Activated CD8-positive, alpha-beta memory T cell treated with anti-CD3 and anti-CD28 coated beads for 1 hour (primary cell): ENCODE measurements at places on chromosomes 16 and 17.

- DNase-seq = no peak
Measured at GRCh38 chr16:2008009-2008526, 1.6 kb downstream of the ZNF598 start.

DNA sequence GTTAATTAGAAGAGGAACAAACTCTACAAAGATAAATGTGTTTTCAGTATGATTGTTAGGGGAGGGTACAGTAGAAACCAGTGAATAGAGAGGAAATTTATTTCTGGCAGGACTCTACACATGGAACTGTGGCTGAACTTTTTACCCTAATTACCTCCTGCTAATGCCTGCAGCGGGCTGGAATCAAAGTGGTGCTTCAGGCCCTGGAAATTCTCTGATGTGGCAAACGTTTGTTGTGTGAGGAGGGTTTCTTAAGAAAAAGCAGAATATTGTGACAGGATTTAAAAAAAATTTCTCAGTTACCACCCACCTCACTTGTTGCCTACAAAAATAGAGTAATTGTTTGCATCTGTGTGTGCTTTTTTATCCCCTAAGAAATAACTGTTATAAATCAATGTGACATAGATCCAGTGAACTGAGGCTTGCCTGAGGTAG, 154.5 kb downstream of the BCAS3 start:
- DNase-seq = no peak

DNA sequence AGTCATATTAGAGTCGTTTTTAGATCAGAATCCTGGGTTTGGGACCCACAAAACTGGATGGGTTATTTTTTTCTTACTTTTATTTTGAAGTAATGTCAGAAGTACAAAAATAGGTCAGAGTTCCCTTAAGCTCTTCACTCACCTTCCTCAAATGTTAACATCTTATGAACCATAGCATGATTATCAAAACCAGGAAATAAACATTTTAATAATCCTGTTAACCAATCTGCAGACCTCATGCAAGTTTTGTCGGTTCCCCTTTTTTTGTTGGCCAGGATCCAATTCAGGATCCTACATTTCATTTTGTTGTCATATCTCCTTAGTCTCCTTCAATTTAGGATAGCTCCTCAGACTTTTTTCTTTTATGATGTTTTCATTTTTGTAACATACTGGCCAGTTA, 162.0 kb downstream of the CHD9 start:
- no peak for DNase-seq

DNA sequence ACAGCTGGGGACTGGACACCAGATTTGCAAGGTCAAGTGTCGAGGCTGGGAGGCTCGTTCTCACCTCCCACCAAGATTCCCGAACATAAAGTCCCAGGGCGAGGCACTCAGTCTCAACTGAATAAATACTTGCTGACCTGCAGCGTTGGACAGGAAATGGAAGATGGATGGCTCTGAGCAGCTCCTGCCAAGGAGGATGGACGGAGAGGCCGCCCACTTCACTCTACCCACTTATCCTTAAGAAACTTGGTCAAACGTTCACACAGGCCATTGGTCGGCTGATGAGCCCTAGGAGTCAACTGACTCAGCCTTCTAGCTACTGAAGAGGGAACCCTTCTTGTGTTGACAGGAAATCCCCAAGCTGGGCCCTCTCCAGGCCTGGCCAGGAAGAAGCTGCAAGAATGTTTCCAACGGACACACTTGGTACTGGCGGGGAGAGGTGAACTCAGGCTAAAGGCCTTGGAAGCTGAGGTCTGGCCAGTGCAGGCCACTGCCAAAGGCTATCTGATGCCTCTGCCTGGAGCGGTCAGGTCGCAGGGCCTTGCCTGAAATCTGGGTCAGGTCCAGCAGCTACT, 50.0 kb downstream of the VAC14 start:
- no peak for DNase-seq

DNA sequence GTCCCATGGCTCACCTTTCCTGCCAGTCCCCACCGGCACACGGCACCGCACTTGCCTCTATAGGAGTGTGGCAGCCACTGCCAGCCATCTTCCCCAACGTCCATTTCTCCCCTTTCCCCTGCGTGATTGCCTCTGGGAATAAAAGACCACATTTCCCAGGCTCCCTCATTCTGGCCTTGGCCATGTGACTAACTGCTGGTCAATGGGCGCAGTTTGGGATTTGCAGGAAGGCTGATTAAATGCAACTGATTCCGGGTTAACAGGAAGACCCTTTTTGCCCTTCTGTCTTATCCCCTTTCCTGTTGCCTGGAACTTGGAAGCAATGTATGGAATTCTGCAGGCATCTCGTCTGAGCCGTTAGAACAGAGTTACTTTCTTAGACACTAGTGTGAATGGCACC, 3.0 kb downstream of the BTBD17 start:
- DNase-seq = no peak

GRCh38 chr17:5819921-5820685, 235.8 kb upstream of the NLRP1 start:
- DNase-seq = no peak

DNA sequence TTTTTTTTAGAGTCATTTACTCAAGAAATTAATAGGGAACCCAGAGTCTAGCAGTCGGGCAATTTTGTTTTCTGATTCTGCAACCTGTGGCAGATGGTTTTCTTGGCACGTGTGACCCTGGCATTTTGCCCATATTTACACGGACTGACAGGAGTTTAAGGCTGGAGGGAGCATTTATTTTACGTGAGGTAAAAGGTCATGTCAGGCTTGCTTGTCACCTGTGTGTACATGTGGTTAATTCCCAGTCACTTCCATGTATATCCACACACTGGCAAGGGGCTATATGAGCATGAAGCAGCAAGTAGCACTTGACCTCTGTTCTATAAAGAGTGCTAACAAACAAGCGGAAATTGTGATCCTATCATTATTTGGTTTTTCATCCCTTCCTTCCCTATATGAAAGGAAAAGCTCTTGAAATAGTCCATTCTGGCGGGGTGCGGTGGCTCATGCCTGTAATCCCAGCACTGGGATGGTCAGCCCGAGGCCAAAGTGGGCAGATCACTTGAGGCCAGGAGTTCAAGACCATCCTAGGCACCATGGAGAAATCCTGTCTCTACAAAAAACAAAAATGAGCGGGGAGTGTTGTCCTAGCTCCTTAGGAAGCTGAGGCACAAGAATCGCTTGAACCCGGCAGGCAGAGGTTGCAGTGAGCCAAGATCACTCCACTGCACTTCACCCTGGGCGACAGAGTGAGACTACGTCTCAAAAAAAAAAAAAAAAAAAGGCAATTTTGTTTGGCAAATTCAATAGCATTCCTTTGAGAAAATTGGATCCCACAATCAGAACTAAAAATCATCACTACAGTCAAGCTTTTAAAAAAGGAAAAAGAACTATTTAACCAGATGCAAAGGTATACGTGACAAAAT, 2.1 kb downstream of the SPAG9 start:
- DNase-seq = no peak

DNA sequence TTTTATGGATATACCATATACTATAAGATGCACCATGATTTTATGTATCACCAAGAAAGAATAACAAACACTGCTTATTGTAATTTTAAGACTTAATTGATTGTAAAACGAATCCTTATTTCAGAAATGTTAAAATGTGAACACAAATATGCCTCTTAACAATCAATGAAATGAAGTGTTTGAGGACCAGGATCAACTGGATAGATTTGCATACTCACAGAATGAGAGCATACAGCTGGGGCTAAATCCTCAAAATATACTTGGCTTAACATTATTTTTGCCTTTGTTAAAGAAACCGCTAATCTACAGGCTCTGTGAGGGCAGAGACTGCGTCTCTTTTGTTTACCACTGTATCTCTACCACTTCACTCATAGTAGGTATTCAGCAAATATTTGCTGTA, 93.6 kb downstream of the SPACA3 start:
- DNase-seq = no peak

- no peak for DNase-seq
Measured at GRCh38 chr17:49951362-49952082, 17.5 kb upstream of the DLX4 start.

DNA sequence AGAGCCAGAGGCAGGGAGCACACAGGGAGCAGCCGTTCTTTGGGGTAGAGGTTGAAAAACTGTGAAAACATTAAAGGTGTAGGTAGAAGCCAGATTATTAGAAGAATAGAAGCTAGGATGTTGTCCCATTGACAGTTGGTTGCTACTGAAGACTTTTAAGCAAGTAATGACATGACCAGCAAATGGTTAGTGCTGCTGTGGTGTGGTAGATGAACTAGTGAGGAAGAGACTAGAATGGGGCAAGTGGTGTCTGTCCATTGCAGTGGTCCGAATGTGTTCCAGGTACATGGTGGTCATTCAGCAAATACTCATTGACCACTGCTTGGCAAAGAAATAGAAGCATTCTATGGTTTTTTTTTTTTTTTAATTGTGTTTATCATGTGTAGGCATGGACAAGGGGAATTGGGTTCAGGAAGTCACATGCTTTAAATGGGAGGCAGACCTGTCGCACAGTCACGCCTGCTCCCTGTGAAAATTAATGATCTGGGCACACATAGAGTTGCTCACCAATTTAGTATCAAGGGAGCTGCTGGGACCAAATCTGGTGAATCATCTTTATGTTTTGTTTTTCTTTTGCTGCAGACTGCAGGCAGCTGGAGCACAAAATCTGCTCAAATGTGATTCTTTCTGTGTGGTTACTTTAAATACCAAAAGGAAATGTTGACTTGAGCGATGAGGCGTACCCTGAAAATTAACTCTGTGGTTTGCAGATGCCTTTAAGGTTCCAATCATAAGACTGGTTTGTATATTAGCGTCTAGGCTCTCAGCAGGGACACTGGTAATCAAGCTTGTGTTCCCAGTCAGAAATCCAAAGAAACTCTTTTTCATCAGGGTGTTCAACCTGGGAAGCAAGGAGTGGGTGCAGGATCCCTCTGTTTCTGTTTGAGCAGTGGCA, 30.7 kb downstream of the YPEL2 start:
- DNase-seq = no peak

DNA sequence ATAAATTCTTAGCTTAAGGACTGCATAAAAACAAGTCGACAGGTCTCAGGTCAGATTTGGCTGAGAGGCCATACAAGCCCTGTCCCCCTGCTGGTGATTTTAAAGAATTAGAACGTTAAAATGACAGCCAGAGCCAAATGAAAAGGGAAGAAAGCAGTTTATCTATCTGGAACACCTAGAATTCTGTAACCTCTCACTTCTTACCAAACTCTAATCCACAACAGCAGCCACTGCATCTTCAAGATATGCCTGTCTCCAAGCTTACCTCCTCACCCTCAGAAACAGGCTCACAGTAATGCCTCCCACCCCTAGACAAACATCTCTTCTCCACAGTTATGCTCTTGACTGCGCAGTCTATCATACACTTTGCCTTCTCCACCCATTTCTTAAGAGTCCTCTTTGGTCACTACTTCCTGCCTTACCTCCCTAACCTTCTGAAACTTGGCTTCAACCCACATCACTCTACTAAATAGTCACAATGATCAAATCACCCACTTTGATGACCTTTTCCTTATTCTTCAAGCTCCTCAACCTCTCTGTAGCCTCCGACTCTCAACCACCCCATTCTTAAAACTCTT, 14.2 kb downstream of the ANKFY1 start:
- DNase-seq = no peak

GRCh38 chr16:10121897-10122425, 60.3 kb downstream of the GRIN2A start:
- DNase-seq = no peak

- DNase-seq = no peak
Measured at GRCh38 chr16:49619811-49620157, 236.1 kb downstream of the ZNF423 start.

DNA sequence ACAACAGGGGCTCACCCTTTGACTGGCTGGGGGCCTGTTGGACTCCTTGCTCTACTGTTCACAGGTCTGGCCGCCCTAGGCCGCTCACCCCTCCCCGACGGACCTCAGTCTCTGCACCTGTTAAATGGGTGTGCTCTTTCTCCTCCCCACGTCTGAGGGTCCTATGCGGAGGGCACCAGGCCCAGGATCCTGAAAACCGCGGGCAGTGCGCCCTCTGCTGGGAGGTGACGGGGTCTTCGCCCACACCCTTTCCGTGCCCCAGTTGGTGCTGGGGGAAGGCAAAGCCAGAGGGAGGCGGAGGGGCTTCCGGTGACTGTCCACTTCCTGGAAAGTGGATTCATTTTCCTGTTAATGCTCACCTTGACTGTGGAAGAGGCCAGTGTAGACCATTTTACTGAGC, 1010.9 kb downstream of the KCNJ18 start:
- no peak for DNase-seq

- DNase-seq = no peak
Measured at GRCh38 chr17:72392056-72393010, 271.5 kb downstream of the SOX9 start.

GRCh38 chr17:29390851-29391631, 878 bp downstream of the TAOK1 start:
- no peak for DNase-seq

GRCh38 chr17:66667491-66668030, 167.4 kb upstream of the CACNG5 start:
- peak; percentile 14 for DNase-seq

DNA sequence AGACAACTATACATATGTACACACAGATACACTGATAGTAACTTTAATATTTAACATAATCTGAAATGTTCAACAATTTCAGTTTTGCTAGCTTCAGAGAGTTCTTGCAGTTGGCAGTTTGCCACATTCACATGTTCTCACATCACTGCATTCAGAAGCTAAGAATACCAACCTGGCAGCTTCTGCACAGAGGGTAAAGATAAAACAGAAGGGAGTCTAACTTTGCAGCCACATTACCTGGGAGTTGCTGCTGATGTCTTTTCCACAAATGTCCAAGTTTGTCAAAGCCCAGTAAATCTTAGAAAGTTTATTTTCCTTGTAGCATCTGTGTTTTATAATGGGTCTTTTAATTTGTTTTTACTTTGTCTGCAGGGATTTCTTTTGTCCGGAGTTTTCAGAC, 332.0 kb downstream of the BCAS3 start:
- no peak for DNase-seq

DNA sequence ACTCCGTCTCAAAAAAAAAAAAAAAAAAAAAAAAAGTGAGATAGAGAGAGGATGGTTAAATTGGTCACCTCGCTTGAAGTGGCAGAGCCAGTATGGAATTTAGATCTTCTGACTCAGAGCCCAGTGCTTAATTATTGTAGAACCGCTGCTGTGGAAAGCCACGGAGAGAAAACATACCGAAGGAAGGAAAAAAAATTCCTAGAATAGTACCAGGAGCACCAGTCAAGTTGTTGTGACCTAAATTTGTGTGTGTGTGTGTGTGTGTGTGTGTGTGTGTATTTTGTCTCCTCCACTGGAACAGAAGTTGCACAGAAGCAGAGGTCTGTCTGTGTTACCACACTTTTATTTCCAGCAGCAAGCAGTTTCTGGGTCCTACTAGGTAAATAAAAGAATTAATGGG, 10.6 kb upstream of the NUP85 start:
- no peak for DNase-seq

GRCh38 chr16:5228369-5228768, 130.8 kb upstream of the EEF2KMT start:
- no peak for DNase-seq

- DNase-seq = no peak
Measured at GRCh38 chr17:34561328-34561727, 18.1 kb upstream of the TMEM132E start.

- no peak for DNase-seq
Measured at GRCh38 chr16:81686391-81687130, 92.5 kb upstream of the PLCG2 start.
